ENCODE measurements at places on chromosomes 1 and 21. TPM values are rescaled to one million over a fixed set of nuclear protein-coding genes. Genes with fewer than 3 reads are reported as not detected.
A peak's percentile ranks its signal among the peaks of the same experiment; 100 is the strongest.

- H3K27ac ChIP-seq, result no peak overlapping the region
- no peaks in the 10 kb centered on the region for H3K4me1 ChIP-seq
- no peak overlapping the region for H3K4me3 ChIP-seq
- no peaks in the 10 kb centered on the region for H3K36me3 ChIP-seq
- no peak for DNase-seq
- H3K27me3 ChIP-seq, result no peaks in the 10 kb centered on the region
Observed at GRCh38 chr1:29563092-29563491, 326.8 kb downstream of the PTPRU start.

- peaks cover 75% of the 10 kb centered on the region for H3K36me3 ChIP-seq
- peaks cover 24% of the 10 kb centered on the region for H3K4me1 ChIP-seq
- no peak for DNase-seq
- H3K27ac ChIP-seq, result peak overlapping the region; percentile 67
- no peaks in the 10 kb centered on the region for H3K27me3 ChIP-seq
- H3K4me3 ChIP-seq, result peak overlapping the region; percentile 50
Observed at GRCh38 chr21:46661211-46661625, 25.7 kb downstream of the PRMT2 start.

- H3K27me3 ChIP-seq, result peaks cover 36% of the 10 kb centered on the region
- H3K4me3 ChIP-seq, result no peak overlapping the region
Observed at GRCh38 chr1:203103829-203104495, 18.1 kb upstream of the MYOG start.

DNA sequence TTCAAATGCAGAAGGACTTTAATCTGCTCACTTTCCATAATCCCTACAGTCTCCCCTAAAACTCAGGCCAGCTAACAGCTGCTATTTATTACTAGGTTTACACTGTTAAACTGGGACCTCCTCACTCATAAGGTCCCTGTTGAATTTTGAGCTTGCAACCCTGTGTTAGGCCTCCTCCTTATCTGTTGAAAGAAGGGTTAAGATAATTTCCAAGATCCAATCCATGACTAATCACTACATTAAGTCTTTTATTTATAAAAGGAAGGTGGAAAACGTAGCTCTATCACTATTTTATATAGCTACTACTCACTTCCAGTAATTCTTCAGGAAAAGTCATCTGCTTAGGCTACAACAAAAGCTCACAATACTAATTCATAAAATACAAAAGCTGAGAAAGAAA is 79.5 kb downstream of the EVI5 start:
- no peak overlapping the region for H3K27ac ChIP-seq
- H3K36me3 ChIP-seq, result no peaks in the 10 kb centered on the region
- no peaks in the 10 kb centered on the region for H3K27me3 ChIP-seq

DNA sequence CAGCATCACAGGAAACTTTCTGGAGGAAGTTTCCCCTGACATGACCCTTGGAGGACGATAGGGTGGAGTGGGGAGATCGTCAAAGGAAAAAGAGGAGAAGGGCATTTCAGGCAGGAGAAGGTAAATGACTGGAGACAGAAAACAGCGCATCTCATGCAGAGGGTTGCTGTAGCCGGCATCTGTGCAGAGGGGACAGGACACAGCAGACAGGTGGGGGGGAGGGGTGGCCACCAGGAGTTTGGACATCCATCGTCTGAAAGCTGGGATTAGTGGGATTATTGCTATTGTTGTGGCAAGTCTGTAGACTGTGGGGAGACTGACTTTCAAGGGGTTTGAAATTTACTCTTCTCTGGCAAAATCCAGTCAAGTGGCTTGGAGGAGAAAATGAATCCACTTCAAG is 463.9 kb downstream of the OMA1 start:
- no peak for DNase-seq
- no peak overlapping the region for H3K27ac ChIP-seq
- H3K4me1 ChIP-seq, result no peaks in the 10 kb centered on the region
- H3K4me3 ChIP-seq, result no peak overlapping the region
- no peaks in the 10 kb centered on the region for H3K27me3 ChIP-seq

DNA sequence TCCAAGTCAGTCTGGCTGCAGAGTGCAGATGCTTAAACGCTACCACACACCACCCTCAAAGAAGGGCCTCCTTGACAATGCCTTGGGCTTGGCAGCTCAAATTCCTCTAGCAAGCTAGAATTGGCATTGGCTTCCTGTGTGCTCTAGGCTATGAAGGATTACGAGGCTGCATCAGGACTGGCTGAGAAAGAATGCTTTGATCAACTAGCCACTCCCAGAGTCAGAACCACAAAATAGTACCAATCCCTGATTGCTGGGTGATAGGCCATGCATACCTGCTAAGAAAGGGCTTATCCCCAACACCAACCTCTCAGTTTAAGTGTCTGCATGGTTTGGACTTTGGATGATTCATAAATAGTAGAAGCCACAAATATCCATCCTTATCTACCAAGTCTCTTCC is 504.9 kb downstream of the OMA1 start:
- no peak overlapping the region for H3K4me3 ChIP-seq
- H3K36me3 ChIP-seq, result no peaks in the 10 kb centered on the region
- H3K27ac ChIP-seq, result no peak overlapping the region
- no peak for DNase-seq
- peaks cover 5% of the 10 kb centered on the region for H3K27me3 ChIP-seq
- no peaks in the 10 kb centered on the region for H3K4me1 ChIP-seq

DNA sequence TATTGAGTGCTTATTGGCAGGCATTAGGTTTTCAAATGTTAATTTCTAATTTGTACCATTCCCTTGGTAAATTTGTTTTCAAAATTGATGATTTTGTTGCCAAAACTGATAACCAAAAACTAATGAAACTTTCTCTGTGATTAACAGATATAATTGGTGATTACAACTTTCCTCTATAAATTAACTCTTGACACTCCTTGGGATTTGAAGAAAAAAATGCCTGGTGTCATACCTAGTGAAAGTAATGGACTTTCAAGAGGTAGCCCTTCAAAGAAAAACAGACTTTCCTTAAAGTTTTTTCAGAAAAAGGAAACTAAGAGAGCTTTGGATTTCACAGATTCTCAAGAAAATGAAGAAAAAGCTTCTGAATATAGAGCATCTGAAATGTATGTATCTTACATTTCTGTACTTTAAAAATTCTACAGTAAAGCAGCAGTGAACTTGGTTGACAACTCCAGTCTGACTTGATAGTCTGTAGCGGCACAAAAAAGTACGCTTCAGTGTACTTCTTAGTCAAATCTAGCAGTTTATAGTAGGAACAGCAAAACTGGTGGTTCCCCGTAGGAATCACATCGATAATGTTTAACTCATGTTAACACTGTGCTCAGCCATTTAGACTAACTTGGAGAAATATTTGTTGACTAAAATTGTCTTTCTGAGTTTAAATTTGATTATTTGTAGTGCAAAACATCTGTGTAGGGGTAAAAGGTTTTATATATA is 3.0 kb downstream of the USP1 start:
- H3K4me1 ChIP-seq, result peaks cover 12% of the 10 kb centered on the region
- H3K27me3 ChIP-seq, result no peaks in the 10 kb centered on the region
- H3K27ac ChIP-seq, result no peak overlapping the region
- no peak overlapping the region for H3K4me3 ChIP-seq
- no peak for DNase-seq

DNA sequence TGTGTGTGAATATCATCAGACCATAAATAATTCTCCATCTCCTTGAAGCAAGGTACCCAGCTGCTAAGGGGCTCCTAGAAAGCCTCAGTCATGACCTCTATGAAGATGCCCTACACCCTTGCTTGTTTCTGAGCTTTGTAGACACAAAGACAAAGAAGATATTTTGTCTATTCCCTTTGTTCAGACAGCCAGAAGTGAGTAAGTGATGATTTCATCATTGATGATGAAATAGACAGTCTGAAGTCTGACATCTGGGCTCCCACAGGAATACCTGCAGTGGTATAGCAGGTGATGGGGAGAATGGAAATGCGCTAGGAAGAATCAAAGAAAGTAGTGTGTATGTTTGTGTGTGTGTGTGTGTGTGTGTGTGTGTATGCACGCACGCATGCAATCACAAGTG is 82.2 kb upstream of the DPT start:
- H3K27me3 ChIP-seq, result no peaks in the 10 kb centered on the region
- H3K4me1 ChIP-seq, result no peaks in the 10 kb centered on the region
- no peak overlapping the region for H3K27ac ChIP-seq
- H3K4me3 ChIP-seq, result no peak overlapping the region

Gene HAO2
- not detected for total RNA-seq

DNA sequence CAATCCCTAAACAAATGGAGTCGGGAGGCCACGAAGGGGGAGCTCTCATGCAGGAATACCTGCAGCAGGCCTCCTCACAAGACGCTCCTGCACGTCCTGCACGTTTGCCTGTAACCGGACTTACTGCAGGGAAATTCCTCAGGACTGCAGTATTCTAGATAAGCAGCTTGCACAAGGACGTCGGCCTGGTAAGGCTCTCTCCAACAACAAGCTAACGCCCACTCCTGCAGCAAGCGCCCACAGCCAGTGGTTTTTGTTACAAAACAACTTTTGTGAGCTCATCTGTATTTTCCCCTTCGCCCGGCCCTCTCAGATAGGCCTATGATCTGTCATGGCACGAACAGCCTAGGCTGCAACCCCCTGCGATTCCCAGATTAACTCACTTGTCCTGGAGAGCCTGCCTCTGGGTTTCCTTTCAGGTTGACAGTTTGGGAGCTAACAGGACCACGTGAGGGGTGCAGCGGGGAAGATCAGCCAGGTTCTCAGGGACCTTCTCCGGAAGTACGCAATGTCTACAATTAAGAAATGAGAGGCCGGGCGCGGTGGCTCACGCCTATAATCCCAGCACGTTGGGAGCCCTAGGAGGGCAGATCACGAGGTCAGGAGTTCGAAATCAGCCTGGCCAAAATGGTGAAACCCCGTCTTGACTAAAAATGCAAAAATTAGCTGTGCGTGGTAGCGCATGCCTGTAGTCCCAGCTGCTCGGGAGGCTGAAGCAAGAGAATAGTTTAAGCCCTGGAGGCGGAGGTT is 921 bp upstream of the MIB2 start:
- peak overlapping the region; percentile 100 for H3K4me3 ChIP-seq
- H3K4me1 ChIP-seq, result peaks cover 50% of the 10 kb centered on the region
- H3K27ac ChIP-seq, result peak overlapping the region; percentile 100
- no peaks in the 10 kb centered on the region for H3K27me3 ChIP-seq

DNA sequence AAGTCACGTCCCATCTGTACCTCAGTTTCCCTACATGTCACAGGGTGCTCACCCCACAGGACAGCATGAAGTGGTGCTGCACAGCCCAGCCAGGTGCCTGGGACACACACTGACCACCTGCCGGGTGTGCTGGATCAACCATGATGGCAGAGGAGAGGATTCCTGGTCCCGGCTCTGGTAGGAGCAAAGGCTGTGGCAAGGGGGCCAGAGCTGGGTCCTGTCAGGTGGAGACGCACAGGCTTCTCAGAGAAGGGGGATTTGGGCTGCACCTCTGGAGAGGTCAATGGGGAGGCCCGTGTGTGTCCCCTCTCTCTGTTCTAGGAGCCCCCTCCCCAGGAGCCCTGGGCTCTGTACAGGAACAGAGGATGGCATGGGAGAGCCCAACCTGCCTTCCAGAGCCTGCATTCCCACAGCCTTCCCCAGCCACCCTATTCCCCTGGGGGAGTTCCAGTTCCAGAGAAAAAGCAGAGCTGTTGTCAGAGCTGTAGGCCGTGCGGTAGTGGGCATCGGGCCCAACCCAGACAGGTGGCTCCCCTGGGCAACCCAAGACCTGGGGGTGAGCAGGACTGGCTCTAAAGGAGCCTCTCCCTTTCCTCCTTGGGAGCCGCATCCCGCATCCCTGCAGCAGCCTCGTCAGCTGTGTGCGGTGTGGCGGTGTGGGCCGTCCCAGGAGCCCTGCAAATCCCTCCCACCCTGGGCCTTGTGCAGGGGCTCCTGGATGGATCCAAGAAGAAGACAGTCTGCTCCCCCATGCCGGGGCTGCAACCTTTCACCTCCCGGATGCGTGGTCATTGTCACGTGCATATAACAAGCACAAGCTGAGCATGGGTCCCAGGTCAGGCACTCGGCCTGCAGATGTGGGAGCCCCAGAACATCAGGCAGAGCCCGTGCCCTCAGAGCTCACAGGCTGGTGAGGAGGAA is 2.9 kb upstream of the TFF3 start:
- H3K27me3 ChIP-seq, result no peaks in the 10 kb centered on the region
- H3K4me3 ChIP-seq, result no peak overlapping the region
- no peaks in the 10 kb centered on the region for H3K36me3 ChIP-seq
- no peaks in the 10 kb centered on the region for H3K4me1 ChIP-seq

DNA sequence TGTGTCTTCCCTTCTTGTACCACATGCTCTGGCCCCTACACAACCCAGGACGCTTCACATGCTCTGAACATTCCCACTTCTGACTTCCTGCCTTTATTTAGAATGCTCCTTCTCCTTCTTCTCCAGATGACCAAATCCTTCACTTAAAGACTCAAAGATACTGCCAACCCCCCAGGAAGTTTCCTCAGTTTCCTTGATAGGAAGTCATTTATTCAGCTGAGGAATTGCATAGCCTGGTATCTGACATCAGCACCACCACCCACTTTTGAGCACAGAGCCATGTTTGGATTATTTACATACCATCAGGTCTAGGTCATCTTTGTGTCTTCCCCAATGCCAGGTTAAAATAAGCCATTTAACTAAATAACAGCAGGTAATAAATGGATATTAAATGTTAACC is 42.4 kb downstream of the GFI1 start:
- no peak overlapping the region for H3K27ac ChIP-seq
- no peak overlapping the region for H3K4me3 ChIP-seq
- DNase-seq, result no peak
- no peaks in the 10 kb centered on the region for H3K27me3 ChIP-seq

Gene TAS1R1
- not detected for total RNA-seq

- H3K4me3 ChIP-seq, result no peak overlapping the region
- DNase-seq, result no peak
- H3K27me3 ChIP-seq, result no peaks in the 10 kb centered on the region
- no peaks in the 10 kb centered on the region for H3K36me3 ChIP-seq
- no peak overlapping the region for H3K27ac ChIP-seq
Observed at GRCh38 chr21:21057349-21058062, 59.3 kb downstream of the NCAM2 start.

GRCh38 chr1:227191607-227192006 is 126.7 kb downstream of the CDC42BPA start:
- H3K4me1 ChIP-seq, result no peaks in the 10 kb centered on the region
- no peak for DNase-seq
- no peak overlapping the region for H3K4me3 ChIP-seq
- H3K27me3 ChIP-seq, result no peaks in the 10 kb centered on the region

GRCh38 chr1:199322278-199322677 is 683.4 kb downstream of the PTPRC start:
- H3K4me3 ChIP-seq, result no peak overlapping the region
- no peaks in the 10 kb centered on the region for H3K27me3 ChIP-seq
- no peaks in the 10 kb centered on the region for H3K36me3 ChIP-seq
- H3K27ac ChIP-seq, result no peak overlapping the region
- no peaks in the 10 kb centered on the region for H3K4me1 ChIP-seq
- no peak for DNase-seq

DNA sequence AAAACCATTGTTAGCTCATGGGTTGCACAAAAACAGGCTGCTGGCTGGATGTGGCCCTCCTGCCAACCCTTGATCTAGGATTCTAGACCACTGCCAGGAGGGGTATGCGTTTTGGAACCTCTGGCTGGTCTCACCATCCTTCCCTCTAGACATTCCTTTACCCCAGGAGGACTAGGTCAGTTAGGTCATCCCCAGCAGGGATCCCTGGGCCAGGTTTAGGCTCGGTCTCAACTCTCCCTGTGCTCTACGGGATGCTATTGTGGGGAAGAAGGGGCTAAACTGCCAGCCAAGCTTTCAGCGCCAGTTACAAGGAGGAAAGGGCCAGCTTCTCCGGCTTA is 22.7 kb downstream of the SLC2A1 start:
- H3K36me3 ChIP-seq, result no peaks in the 10 kb centered on the region
- DNase-seq, result no peak
- H3K27me3 ChIP-seq, result no peaks in the 10 kb centered on the region
- H3K4me1 ChIP-seq, result peaks cover 88% of the 10 kb centered on the region

GRCh38 chr1:61436016-61436415 is 288.9 kb downstream of the TM2D1 start:
- H3K4me3 ChIP-seq, result no peak overlapping the region
- peaks cover 35% of the 10 kb centered on the region for H3K36me3 ChIP-seq
- no peak for DNase-seq
- H3K4me1 ChIP-seq, result peaks cover 26% of the 10 kb centered on the region
- peak overlapping the region; percentile 11 for H3K27ac ChIP-seq

Data from esophagus squamous epithelium (tissue), 5 donors.